Forelimb muscle (tissue), 1 donor: ENCODE measurements at places on chromosomes 11 and 22. TPM values are rescaled to one million over a fixed set of nuclear protein-coding genes. Genes with fewer than 3 reads are reported as not detected.

GRCh38 chr11:27386181-27386845 is 23.3 kb upstream of the CCDC34 start:
- DNase-seq = no peak

- no peak for DNase-seq
These were observed 559.7 kb downstream of the BRD1 start for GRCh38 chr22:49267996-49268395.

GRCh38 chr11:123292647-123293046 is 97.6 kb upstream of the CLMP start:
- DNase-seq = no peak

- DNase-seq = no peak
These were observed 9.0 kb upstream of the MICAL3 start for GRCh38 chr22:18033204-18033998.

- no peak for DNase-seq
These were observed 2.0 kb upstream of the FJX1 start for GRCh38 chr11:35615921-35616900.

GRCh38 chr22:25362215-25362882 is 142.9 kb downstream of the CRYBB2 start:
- no peak for DNase-seq

GRCh38 chr11:66882561-66883015 is 25.7 kb downstream of the LRFN4 start:
- DNase-seq = no peak

DNA sequence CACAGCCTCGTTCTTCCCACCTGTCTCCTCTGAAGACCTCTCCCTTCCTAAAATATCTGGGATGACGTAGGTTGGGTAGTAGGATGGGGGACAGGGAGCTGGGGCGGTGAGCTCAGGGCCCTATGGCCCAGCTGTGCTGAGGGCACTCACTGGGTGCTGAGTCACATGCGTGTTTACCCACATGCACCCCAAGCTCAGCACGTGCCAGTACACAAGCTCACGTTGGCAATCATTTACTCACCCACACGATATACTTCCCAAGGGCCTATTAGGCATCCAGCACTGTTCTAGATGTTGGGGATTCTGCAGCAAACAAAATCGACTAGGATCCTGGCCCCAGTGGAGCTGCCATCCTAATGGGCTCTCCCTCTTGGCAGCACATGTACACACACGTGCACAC is 28.7 kb downstream of the ARAP1 start:
- no peak for DNase-seq

GRCh38 chr11:34351687-34352469 is 5.9 kb downstream of the ABTB2 start:
- no peak for DNase-seq

DNA sequence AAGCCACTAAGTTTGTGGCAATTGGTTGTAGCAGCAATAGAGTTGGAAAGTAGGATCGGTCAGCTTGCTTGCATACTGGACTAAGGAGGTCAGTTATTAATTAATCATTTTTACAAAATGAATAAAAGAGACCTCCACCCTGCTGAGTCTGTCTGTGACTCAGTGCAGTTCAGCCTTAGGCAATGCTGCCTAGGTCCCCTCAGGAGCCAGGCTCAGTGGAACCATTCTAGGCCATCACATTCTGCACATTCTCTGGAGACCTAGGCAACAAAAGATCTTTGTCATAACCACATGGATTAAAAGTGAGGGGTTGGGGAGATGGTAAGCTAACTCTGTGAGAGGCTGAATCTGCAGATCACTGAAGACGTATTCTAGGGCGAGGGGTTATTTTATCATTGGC is 178.7 kb upstream of the CADM1 start:
- no peak for DNase-seq

GRCh38 chr11:12260731-12261521 is 116.4 kb upstream of the PARVA start:
- DNase-seq = no peak

DNA sequence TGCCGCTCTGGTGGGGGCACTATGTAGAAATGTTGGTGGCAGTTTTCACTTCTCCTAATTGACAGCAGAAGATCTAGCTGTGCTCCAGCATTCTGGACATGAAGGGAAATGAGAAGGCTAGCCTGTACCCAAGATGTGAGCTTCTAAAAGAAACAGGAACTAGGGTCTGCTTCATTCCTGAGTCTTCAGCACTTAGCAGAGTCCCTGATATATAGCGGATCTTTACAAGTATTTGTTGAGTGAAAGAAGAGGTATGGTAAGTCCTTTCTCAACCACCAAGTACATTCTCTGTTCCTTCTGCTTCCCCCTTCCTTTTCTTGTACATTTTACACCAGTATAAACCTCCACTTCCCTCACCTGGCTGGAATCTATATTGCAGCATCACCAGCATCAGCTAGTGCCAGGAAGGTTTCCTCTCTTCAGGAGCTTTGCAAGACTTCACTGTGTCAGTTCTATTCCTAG is 408.3 kb upstream of the CADM1 start:
- no peak for DNase-seq

DNA sequence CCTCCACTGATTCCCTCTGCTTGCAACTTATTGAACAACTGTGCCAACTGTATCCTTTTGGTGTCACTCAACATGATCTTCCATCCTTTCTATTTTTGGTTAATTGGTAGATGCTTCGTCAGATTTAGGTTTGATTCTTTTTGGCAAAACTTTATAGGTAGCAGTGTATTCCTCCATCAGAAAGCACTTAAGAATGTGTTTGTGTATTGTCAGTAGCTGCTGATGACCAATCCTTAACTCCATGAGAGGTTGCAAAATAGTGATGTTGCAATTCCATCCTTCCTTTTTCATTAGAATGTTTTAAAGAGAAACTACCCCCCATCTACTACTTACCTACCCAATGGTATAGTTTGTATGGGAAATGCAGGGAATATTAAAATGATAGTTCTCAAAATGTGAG is 22.1 kb downstream of the FAM76B start:
- DNase-seq = no peak

DNA sequence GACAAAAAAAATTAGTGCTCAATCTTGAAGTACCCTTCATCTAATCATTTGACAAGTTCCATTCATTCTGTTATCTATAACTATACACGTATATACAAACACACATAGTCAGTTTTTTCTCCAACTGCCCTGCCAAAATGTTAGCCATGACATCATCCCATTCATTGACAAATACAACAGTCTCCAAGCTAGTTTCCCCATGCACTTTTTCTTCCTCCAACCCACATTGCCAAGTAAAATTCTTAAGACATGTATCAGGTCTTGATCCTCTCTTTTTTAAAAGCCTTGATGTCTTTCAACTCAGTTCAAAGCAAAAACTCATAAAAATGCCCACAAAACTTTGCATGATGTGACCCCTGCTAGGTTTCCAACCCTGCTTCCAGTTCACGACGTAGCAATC is 58.1 kb downstream of the DDI1 start:
- no peak for DNase-seq

DNA sequence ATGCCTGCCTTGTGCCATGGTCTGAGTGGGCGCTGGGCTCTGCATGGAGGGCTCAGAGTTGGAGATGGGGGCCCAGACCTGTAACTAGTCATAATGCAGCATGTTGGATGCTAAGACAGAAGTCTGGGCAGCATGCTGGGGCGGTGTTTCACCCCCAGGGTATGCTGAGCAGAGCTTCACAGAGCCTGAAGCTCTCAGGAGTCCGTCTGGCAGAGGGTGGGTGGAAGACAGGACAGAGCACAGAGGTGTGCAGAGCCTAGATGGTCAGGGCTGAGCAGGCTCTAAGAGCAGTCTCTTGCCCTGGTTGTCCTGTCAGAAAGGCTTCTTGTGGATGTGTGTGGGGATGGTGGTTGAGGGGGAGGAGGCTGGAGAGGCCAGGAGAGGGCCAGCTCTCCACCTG is 7.2 kb downstream of the TAF6L start:
- no peak for DNase-seq

- no peak for DNase-seq
These were observed 11.0 kb downstream of the MPZL3 start for GRCh38 chr11:118240999-118241763.

GRCh38 chr22:20794650-20795413 is 20.9 kb downstream of the SERPIND1 start:
- DNase-seq = no peak

GRCh38 chr11:63882555-63883242 is 34.3 kb downstream of the RCOR2 start:
- DNase-seq = no peak

GRCh38 chr11:15845261-15845660 is 511.1 kb downstream of the SOX6 start:
- no peak for DNase-seq

DNA sequence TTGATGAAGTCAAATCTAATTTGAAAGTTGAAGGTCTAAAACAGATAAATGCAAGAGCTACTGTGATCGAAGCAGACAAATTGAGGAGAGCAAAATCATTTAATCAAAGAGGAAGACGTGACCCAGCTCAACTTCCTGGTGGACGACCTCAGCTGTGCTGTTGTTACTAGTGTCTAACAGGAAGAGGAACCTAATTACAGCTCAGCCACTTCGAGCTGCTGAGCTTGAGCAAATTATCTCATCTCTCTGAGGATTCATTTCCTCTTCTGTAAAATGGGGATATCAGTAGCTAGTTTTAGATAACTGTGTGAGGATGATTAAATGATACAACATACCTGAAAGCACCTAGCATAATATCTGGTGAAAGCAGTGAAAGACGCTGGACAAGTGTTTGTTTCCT is 48.6 kb upstream of the OLFML1 start:
- DNase-seq = no peak

GRCh38 chr11:97739932-97740800 is 1280.6 kb upstream of the CNTN5 start:
- DNase-seq = peak; percentile 25

GRCh38 chr11:19822531-19822930 is 109.9 kb downstream of the NAV2 start:
- no peak for DNase-seq

DNA sequence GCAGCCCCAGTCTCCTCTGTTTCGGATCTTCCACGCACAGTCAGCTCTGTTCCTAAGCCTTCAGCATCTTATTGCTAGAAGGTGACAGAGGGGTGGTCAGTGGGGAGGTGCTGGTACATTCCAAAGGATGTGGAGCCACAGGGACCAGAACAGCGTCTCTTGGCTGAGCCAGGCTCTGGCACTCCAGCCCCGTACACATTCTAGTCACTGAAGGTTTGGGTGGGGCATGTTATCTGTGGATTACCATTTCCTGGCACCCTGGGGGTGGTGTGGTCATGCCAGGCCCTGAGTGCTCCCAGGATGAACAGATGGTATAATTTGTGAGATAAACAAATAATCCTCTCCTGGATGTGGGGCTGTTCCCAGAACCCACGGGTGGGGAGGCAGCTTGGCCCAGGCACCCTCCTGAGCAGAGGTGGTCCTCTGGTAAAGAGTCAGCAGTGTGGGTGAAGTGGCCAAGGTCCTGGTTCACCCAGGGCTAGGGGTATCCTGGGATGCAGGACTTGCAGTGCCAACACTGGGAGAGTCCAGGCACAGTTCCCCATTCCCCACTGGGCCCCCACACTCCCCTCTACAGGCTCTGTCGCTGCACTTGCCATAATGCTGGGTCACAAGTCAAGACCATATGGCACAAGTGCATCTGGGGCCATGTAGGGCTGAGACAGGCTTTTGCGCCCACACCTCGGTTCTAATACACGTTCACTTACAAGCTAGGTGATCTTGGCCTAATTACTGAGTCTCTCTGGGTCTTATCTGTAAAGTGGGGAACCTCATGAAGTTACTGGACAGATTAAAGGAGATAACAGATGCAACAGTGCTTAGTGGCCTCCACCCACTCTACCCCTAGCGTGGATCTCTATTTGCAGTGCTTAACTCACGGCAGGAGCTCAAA is 33.0 kb downstream of the DKK3 start:
- DNase-seq = no peak

DNA sequence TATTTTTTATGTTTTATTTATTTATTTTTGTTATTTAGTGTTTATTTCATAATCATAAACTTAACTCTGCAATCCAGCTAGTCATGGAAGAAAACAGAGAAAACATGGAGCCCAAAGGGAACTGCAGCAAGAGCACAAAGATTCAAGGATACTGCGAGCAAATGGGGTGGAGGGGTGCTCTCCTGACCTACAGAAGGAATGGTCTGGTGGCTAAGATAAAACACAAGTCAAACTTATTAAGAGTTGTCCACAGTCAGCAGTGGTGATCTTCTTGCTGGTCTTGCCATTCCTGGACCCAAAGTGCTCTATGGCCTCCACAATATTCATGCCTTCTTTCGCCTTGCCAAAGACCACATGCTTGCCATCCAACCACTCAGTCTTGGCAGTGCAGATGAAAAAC is 36.7 kb downstream of the STIM1 start:
- DNase-seq = no peak

DNA sequence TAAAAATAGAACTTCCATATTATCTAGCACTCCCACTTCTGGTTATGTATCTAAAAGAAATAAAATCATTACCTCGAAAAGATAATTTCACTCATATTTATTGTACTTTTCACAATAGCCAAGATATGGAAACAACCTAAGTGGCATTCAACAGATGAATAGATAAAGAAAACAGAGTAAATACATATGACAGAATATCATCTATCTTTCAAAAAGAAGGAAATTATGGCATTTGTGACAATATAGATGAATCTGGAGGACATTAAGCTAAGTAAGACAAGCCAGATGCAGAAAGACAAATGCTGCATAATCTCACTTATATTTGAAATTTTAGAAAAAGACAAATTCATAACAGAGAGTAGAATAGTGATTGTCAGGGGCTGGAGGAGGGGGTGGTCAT is 590.0 kb upstream of the ANO3 start:
- DNase-seq = no peak

DNA sequence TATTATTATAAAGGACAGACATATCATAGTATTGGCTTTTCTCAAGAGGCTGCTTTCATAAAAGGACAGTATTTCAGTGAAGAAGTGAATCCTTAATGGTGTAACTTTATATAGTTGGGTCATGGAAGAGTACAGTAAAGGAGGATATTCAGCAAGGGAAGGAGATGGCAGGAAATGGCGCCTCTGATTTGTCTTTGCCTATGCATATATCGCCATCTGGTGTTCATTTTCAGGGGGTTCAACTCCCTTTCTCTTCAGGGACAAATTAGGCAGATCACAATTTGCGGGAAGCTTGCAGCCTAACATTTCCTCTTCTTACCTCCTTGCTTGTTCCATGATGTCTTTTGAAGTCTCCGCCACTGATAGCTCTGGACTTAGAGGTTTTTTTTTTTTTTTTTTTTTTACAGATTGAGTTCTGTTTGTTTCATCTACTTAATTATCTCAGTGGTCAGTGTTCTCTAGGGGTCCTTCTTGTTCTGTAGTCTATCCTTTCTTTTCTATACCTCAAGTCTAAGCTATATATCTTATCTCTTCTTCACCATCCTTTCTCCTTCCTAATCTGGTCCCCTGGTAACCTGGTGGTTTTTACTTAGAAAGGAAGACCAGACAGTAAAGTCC is 21.8 kb upstream of the RRM1 start:
- peak; percentile 72 for DNase-seq

PANX3 gene
- polyA plus RNA-seq = not detected

KRTAP5-6 gene
- 0.71 TPM for polyA plus RNA-seq

DMC1 gene
- polyA plus RNA-seq = 5.0 TPM

MS4A6E gene
- polyA plus RNA-seq = not detected

IZUMO1R gene
- polyA plus RNA-seq = not detected

TH gene
- 0.33 TPM for polyA plus RNA-seq

C1QTNF5 gene
- 23.2 TPM for polyA plus RNA-seq

MIOX gene
- polyA plus RNA-seq = 0.15 TPM

FOLR3 gene
- polyA plus RNA-seq = 0.65 TPM

TESMIN gene
- 0.53 TPM for polyA plus RNA-seq

SLC5A4 gene
- polyA plus RNA-seq = 1.6 TPM
